Stimulated activated CD8-positive, alpha-beta memory T cell treated with anti-CD3 and anti-CD28 coated beads, Interleukin-4, amount 100 ng/mL, for 1 hour (primary cell): ENCODE measurements at places on chromosomes 16 and 17.

GRCh38 chr17:32769846-32770245 is 107.1 kb downstream of the MYO1D start:
- DNase-seq = no peak

DNA sequence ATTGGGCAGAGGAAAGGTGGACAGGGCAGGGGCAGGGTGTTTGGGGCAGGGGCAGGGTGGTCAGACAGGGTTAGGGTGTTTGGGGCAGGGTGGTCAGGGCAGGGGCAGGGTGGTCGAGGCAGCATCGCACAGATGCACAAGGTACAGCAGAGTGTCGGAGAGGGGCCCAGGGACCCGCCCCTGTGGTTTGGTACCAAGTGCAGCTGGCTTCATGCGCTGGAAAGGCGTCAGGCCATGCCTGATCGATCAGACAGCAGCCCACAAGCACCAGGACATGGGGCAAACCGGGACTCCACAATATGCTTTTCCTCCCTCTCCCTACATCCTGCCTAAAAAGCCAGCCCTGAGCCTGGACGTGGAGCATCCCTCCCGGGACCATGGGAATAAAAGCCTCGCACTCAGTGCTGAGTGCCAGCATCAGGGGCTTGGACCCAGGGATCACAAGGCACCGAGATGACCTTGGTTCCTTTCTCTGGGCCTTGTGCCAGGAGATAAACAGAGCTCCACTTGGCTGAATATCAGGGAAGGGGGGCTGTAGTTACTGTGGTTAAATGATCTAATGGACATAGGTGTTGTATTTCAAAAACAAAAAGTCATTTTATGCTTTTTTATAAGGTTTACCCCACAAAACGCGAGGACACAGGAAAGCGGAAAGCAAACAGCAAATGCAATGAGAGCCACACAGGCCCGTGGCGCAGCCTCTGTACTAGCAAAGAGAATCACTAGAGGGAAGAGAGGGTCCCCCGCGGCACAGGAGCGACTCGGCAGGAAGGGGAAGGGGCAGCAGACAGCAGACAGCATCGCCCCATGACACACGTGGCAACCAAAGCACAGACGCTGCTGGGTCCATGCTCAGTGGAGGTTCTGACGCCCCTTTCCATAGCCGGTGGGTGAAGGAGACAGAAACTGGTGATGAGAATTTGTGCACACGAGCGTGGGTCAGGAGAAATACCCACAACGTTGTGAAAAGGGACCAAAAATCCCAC is 5.3 kb upstream of the HEXD start:
- no peak for DNase-seq

- no peak for DNase-seq
Measured at GRCh38 chr17:43676471-43676870, 14.7 kb upstream of the MEOX1 start.

GRCh38 chr16:75061669-75062068 is 54.9 kb downstream of the LDHD start:
- DNase-seq = no peak

DNA sequence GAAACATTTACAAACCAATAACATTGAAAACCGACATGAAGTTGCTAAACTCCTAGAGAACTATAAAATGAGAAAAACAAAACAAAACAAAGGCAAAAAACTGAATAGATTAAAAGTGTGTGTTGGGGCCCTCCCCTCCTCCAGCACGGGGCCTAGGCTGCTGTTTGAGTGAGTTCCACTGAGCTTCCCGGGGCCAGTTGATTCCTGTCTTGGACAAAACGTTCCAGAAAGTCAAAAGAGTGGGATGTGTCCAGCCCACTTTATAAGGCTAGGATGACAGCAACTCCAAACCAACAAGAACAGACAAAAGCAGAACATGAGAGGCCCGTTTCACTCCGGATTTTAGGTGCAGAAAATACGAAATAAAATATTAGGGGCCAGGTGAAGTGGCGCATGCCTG is 11.6 kb upstream of the CSNK1D start:
- no peak for DNase-seq

DNA sequence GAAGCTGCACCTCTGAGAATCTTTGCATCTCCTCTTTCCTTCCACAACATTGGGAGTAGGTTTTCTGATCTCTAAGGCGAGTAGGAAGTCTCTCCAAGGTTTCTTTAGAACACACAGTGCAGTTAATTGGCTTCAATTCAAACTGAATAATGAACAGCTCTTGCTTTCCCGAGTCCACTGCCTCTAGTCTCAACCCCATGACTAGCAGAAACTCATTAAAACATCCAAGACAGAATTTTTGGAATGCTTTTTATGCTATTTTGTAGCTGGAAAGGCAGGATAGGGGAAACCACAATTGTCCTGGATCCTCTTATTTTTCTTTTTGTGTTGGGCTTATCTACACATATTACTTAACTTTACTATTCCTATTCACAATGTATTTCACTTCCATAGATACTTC is 206.6 kb downstream of the CDH8 start:
- DNase-seq = no peak

DNA sequence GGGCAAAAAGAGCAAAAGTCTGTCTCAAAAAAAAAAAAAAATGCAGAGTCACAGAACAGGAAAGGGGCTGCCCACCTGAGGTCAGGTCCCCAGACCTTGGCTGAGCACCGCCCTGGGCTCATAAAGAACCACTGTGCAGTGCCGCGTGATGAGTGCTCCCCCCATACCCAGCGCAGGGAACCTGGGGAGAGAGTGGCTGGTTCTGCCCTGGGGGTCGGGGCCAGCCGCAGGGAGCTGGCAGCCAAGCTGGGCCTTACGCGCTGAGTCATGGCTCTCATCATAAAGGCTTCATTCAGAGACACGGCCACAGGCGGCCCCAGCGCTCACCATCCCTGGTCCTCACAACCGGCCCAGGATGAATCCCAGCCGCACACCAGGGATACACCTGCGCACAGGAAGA is 80.7 kb downstream of the RAB11FIP4 start:
- no peak for DNase-seq

DNA sequence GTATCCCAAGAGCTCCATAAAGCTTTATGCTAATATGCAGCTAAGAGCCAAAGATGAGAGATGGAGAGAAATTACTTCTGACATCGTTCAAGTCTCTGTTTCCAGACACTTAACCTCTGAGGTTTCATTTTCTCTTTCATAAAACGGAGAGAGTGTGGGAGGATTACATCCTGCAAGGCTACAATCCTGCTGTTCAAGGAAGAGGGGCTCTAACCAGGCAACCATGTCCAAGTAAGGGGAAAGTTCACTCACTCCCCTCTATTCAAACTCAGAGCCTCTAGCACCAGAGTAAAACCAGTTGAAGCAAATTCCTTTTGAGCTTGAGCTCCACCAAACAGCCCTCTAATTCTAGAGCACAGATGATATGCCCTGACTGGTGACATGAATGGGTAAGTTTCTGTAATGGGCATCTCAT is 397.4 kb downstream of the NPIPA8 start:
- DNase-seq = no peak

- no peak for DNase-seq
Measured at GRCh38 chr16:13307255-13307654, 405.9 kb downstream of the SHISA9 start.

DNA sequence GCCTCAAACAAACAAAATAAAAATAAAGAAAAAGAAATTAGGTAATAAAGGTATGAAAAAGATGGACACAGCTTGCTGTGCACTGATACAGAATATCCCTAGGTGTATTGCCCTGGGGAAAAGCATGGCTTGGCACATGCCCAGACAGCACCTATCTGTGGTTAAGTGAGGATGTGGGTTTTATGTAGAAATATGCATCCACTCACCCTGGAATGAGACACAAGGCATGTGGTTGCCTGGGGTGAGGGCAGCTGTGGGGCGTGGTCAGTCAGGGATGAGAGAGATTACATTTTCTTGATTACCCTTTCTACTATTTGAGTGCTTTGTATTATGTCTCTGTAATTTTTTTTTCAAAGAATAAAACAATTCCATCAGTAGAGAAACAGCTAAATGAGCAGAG is 6.9 kb downstream of the PLLP start:
- DNase-seq = peak; percentile 40

GRCh38 chr16:11793840-11794239 is 3.2 kb downstream of the ZC3H7A start:
- no peak for DNase-seq

DNA sequence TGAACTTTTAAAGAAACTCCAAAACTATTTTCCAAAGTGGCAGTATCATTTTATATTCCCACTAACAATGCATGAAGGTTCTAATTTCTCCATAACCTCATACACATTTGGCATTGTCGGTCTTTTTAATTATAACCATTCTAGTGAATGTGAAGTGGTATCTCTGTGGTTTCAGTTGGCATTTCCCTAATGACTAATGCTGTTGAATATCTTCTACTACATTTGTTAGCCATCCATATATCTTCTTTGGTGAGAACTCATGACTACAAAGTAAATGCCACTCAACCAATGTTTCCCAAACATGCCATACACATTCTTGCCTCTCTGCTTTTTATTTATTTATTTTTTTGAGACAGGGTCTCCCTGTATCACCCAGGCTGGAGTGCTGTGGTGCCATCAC is 31.7 kb upstream of the TAOK1 start:
- no peak for DNase-seq

- DNase-seq = no peak
Measured at GRCh38 chr17:65163990-65164495, 26.9 kb downstream of the RGS9 start.

GRCh38 chr17:49402706-49403105 is 12.0 kb downstream of the PHB1 start:
- DNase-seq = no peak

GRCh38 chr16:13702614-13703013 is 217.3 kb upstream of the ERCC4 start:
- DNase-seq = no peak

DNA sequence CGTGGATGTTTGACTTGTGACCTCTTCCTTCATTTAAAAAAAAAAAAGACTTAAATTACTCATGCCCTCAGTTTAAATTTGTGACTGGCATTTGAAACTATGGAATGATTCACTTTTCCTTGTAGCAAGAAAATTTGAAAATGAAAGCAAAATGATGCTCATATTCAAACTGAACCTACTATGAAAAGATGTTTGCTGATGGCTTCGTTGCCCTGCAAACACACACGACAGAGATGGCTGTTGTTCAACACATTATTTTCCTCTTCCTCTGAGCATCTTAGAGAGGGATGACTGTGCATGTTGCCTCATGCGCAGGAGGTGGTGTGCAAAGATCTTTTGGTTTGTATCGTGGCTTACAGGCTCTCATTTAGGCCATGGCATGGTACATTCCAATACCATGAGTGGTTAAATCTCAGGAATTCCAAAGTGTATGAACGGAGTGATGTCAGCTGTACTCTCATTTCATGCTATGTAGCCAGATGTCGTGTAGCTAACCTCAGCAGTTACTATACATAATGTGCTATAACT is 164.5 kb downstream of the PRKCA start:
- DNase-seq = no peak

DNA sequence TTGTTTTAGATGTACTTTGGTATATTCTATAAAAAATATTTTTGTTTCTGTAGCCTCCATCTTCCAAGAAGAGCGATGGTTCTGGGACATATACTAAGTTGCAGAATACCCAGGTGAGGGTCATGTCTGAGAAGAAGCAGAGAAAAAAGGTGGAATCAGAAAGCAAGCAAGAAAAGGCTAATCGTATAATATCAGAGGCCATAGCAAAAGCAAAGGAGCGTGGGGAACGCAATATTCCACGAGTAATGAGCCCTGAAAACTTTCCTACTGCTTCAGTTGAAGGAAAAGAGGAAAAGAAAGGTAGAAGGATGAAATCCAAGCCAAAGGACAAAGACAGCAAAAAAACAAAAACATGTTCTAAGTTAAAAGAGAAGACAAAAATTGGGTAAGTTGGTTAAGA is 154.6 kb downstream of the CHD9 start:
- DNase-seq = no peak

DNA sequence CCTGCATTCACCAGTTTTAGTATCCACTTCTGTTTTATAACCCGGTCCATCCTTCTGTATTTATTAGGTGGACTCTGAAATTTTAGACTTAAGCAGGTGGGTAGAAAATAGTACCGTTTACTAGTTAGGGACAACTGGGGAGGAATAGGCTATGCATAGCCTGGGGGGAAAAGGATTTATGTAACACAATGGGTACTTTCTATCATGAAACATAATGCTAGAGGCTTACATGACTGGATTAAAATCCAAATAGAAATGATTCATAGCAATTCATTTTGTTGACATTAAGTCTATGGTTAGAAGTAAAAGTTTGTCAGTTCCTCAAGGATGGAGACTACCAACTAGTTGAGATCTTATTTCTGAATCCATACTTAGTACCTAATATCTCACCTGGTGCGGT is 18.6 kb downstream of the GAN start:
- DNase-seq = no peak

GRCh38 chr16:28602529-28602928 is 5.7 kb upstream of the SULT1A2 start:
- no peak for DNase-seq

- no peak for DNase-seq
Measured at GRCh38 chr17:28634206-28634865, 10.6 kb downstream of the BLTP2 start.

- no peak for DNase-seq
Measured at GRCh38 chr17:17729620-17730249, 48.5 kb downstream of the RAI1 start.

GRCh38 chr16:50566014-50566962 is 18.1 kb downstream of the NKD1 start:
- DNase-seq = no peak

DNA sequence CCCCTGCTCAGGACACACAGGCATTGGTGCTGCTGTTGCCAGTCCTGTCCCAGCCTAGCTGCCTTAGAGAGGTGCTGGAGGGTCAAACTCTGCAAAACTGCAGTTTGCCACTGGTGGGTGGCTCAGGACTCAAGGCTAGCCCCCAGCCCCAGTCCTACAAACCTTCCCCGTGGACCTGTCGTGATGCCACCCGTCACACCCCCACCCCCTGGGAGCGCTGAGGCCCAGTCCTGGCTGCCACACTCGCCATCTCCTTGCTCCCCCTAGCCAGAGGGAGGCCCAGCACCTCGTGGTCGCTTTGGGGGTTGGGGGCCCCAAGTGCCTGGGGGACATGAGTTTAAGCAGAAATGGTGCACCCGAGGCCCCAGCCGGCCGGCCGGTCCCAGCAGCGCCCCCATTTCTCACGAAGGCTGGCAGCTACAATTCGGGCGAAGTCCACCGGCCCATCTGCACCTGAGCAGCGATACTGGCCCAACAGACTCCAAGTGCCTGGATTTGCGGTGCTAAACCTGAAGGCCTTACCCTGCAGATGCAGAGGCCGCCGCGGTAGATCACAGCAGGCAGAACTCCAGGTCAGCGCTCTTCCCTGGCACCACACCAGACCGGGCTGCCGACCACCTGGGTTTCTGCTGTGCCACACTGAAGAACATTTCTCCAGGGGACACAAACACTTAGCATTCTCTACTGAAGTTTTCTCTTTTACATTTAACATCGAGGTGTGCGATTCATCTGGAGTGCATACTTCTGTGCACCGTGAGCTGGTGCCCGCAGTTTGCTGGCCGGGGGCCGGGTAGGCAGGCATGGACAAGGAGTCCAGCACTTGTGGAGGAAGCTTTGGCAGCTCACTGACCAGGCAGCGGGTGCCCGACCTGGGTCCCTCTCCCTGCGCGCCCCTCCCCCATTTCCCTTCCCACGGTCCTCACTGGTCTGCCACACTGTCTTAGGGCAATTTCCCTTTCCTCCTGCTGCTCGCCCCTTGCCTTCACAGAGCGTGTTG is 130.0 kb downstream of the KCNJ12 start:
- DNase-seq = no peak

- DNase-seq = no peak
Measured at GRCh38 chr17:54982399-54982798, 13.8 kb downstream of the STXBP4 start.

- DNase-seq = no peak
Measured at GRCh38 chr17:17492085-17492484, 4.1 kb downstream of the RASD1 start.

- no peak for DNase-seq
Measured at GRCh38 chr17:61002316-61002736, 324.7 kb downstream of the BCAS3 start.
